LoVo (cell line): ENCODE measurements at places on chromosomes 1 and 21.

DNA sequence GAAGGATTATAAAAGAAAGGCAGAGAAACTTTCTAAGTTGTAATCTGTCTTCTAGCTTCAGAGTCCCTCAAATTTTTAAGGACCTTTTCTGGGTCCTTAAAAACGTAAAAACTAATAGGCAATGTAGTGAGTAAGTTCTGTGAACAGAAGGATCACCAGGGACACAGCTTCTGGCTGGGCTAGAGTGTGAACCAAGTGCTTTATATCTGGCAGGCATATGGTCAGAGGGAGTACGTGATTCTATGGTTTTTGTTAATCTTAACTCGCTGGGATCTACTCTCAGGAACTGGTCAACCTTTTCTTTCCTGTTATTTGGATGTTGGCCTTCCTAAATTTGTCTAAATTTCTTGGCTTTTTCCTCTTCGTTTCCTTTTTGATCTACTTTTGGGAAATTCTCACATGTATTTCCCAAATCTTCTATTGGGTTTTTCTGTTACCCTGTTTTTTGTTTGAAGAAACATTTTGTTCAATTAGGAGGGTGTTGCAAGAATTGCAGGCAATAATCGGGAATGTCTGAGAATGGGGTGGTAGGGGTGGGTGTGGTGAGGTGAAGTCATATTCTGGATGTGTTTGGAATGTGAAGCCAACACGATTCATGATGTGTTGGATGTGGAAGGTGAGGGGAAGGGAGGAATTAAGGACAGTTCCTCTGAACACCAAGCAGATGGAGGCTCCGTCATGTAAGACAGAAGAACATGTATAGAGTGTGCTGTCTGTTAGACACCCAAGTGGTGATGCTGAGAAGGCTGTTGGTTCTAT is 193.2 kb downstream of the FMN2 start:
- DNase-seq = no peak

DNA sequence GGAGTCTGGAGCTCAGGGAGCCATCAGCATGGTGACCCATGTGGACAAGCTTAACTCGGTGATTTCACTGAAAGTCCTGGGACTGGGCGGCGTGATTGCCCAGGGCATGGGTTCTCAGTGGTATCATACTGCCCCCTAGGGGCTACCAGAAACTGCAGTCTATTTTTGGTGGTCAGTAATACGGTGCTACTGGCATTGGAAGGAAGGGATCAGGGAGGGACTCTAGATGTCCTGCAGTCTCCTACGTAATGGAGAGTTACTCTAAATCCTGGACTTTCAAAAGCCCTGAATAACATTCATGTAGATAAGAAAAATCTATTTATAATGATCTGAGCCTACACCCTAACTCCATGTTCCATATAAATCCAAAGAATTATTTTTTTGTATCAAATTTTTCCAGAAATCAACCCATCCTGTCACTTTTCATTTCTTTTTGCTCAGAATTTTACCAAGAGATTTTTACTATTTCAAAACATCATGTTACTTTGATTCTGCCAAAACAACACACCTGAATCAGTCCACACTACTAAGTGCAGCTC is 37.3 kb downstream of the PABPC4 start:
- peak; percentile 37 for DNase-seq

GRCh38 chr1:62295921-62296491 is 23.2 kb downstream of the KANK4 start:
- DNase-seq = no peak

DNA sequence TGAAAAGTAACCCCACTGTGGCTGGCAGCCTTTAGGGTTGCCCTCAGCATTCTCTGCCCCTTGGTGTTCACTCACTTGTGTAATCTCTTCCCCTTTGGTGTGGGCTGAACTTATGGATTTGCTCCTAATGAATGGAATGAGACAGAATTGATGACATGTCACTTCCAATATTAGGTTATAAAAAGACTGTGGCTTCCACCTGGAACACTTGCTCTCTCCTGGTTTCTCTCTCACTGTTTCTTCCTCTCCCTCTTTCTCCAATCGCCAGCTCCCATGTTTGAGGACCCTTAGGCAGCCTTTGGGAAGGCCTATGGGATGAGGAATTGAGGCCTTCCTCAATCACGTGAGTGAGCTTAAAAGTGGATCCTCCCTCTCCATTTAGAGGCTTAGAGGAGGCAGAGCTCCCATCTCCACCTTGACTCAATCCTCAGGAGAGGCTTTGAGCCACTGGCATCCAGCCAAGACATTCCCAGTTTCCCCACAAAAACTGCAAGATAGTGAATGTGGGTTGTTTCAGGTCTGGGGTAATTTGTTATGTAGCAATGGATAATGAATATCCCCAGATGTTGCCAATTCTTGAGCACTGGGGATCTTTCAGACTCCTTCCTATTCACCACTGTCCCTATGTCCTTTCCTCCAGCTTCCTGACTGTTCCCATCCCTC is 95.5 kb upstream of the CD34 start:
- no peak for DNase-seq

DNA sequence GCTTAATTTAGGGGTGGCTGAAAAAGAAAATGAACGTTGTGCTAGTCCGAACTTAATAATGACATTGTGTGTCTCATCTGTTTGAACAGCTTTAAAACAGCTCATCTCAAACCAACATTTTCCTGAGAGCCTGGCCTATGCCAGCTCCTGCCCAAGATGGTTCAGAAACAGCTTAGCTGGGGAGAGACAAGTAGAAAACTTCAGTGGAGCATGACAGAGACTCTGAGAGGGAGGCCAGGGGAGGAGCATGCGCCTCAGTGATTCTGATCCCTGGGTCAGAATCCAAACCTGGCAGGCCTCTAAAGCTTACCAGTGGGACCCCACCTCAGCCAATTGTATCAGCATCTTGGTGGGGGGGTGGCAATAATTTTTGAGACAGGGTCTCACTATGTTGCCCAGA is 99.3 kb downstream of the TAS1R2 start:
- DNase-seq = no peak

DNA sequence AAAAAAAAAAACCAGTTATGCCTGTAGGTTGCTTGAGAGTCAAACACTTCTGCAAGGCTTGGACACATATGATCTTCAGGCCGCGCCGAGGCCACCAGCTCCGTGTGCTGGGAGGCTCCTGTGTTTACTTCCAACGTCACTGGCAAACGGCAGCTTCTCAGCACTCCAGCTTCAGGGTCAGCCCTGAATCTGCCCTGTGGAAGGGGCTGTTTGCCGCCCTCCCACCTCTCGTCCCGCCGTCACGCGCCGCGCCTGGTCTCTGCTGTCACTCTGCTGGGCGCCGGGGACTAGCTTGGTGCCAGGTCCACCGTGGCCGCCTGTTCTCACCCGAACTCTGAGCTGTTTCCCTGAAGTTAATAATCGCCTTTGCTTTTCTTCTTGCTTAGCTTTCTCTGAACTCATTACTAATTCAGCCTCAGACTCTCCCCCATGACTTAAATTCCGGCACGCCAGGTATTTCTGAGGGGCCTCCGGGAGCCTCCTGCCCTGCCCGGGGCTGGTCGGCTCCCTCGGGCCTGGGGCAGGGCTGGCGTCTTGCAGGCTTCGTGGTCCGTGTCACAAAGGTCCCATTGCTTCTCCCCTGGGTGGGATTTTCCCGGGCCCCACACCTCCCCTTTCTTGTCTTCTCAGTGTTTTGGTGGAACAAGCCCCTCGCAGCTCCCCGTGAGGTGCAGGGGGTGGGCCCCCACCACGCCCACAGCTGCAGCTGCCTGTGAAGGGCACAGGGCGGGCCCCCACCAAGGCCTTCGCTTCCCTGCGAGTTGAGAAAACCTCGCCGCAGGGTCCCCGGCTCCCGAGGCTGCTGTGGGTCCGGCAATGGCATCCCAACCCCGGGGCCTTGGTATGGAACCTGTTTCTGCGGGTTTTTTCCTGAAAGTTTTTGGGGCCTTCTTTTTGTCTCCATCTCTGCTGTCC is 14.6 kb upstream of the C1orf159 start:
- no peak for DNase-seq

- DNase-seq = no peak
These were observed 39.3 kb downstream of the PLEKHA6 start for GRCh38 chr1:204320382-204320804.

DNA sequence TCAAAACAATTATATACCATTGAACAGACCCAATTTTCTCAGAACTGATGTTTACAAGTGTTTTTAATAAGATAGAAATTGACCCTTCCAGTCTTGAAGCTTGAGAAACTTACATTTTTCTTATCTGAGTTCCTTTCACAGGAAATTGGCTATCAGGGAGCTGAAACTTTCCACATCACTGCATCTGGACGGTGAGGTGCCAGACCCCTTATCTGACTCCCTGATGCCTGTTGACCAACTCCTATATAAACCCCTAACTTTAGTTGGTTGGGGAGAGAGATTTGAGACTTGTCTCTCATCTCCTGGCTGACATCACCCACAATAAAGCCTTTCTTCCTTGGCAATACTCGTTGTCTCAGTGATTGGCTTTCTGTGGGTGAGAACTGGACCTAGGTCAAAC is 31.4 kb downstream of the LACTBL1 start:
- no peak for DNase-seq

GRCh38 chr1:216458812-216459211 is 35.6 kb upstream of the USH2A start:
- no peak for DNase-seq

GRCh38 chr1:205967554-205968335 is 24.5 kb upstream of the SLC26A9 start:
- DNase-seq = no peak

GRCh38 chr1:216913976-216914375 is 190.7 kb upstream of the ESRRG start:
- DNase-seq = no peak

DNA sequence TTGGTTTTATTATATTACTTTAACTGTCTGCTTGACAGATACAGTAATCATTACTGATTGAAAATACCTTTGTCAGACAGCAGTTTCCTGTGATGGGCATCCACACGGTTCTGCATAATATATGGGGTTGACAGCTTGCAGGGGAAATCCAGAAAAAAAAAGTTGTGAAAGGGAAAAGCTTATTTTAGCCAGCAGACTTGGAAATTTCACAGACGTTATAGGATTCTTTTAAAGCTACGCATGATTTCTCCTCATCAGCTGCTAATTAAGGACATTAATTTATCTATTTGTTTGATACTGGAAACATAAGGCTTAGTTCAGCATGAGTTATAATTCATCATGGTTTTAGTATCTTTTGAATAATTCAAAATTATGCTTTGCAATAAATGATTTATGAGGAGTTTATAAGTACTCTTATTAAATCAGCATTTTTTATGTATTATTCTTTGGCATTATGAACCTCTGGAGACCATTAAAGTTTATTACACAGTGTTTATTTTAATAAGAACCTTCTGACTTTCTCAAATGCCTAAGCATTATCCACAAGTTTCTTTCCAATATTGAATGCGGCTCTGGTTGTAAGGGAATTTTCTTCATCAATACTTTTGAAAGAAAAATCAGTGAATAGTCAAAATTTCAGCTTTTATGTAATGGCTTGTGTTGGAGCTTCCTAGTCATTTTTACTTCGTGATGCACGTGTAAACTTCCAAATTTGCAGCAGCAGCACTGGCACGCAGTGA is 235.3 kb upstream of the KCNK2 start:
- no peak for DNase-seq

DNA sequence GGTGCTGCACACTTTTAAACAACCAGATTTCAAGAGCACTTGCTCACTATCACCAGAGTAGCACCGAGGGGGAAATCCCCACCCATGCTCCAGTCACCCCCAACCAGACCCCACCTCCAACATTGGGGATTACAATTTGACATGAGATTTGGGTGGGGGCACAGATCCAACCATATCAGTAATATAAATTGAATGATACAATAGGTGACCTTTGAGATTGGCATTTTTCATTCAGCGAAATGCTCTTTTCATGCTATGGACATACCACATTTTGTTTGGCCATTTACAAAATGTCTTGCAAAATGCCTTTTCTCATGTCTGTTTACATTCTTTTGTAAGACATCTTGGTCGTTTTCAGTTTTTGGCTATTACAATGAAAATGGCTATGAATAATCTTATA is 23.9 kb downstream of the RYR2 start:
- no peak for DNase-seq

GRCh38 chr1:15504436-15504835 is 19.6 kb downstream of the CASP9 start:
- no peak for DNase-seq
